Smooth muscle cell of trachea (primary cell): ENCODE measurements at places on chromosomes 12 and 14. TPM values are rescaled to one million over a fixed set of nuclear protein-coding genes. Genes with fewer than 3 reads are reported as not detected.

PRR4 gene
- 0.73 and 3.0 TPM in 2 replicates for total RNA-seq

CD163 gene
- total RNA-seq = not detected in 2 replicates

SPTB gene
- total RNA-seq = under 0.01 TPM in 1 of 2 replicates, not detected in the other

GPRC5D gene
- total RNA-seq = 0.15 TPM in 1 of 2 replicates, not detected in the other

UNC79 gene
- under 0.01 and 0.33 TPM in 2 replicates for total RNA-seq

MED13L gene
- total RNA-seq = 93.1 and 147 TPM in 2 replicates
